ENCODE measurements at places on chromosomes 2 and 18. TPM values are rescaled to one million over a fixed set of nuclear protein-coding genes. Genes with fewer than 3 reads are reported as not detected.
A peak's percentile ranks its signal among the peaks of the same experiment; 100 is the strongest.

DNA sequence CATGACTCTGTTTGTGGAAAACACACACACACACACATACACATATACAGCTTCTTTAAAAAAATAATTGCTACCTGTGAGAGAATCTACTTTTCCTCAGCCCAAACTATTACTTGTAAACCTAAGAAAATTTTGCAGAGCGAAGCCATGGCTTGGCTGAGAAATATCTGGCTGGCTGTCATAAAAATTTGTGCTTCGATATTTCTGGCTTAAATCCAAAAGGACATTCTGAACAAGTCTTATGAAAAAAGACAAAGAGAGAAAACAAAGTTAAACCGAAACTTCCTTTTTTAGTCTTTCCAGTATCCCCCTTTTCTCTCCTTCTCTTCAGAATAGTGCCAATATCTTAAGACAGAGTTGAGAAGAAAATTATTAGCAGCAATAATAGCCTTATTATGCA, 2048.0 kb downstream of the SUCLG1 start:
- DNase-seq = peak; percentile 21

Gene TMEM169
- 1.1 TPM for polyA plus RNA-seq

GRCh38 chr2:190053426-190053825, 9.1 kb downstream of the MSTN start:
- no peak for DNase-seq

Gene EGR4
- not detected for polyA plus RNA-seq

- DNase-seq = no peak
These were observed 159.8 kb downstream of the RHBDD1 start for GRCh38 chr2:226995625-226996041.

DNA sequence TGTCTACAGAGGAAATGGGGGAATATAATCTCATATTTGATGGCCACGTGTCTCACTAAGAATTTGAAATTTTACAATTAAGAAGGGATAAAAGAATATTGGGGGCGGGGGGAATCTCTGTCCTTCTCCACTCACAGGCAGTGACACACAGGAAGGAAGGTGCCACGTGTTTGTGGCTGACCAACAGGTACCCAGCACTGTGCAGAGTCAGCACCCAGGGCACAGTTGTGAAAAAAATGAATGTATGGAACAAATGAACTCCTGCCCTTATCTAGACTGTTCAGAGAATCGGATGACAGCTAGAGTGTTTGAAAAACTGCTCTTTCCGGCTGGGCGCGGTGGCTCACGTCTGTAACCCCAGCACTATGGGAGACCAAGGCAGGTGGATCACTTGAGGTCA, 317.0 kb upstream of the MYT1L start:
- DNase-seq = no peak

DNA sequence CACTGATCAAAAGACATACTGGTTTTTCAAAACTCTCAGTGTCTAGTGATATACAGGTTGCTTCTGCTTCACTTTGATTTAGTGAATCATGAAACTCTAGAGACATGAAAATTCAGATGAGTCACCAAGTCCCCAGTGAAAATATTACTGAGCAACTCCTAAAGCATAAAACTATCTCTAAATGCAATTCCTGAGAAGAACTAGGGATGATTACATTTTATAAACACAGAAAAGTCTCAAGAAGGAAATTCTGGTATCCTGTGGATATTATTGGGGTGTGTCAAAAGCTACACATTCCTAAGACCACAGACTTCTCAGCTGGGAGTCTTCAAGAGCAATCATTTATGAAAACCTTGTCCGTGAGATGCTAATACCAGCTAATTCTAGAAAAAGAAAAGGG, 9.7 kb downstream of the LRRTM4 start:
- DNase-seq = no peak

Gene G6PC2
- not detected for polyA plus RNA-seq

DNA sequence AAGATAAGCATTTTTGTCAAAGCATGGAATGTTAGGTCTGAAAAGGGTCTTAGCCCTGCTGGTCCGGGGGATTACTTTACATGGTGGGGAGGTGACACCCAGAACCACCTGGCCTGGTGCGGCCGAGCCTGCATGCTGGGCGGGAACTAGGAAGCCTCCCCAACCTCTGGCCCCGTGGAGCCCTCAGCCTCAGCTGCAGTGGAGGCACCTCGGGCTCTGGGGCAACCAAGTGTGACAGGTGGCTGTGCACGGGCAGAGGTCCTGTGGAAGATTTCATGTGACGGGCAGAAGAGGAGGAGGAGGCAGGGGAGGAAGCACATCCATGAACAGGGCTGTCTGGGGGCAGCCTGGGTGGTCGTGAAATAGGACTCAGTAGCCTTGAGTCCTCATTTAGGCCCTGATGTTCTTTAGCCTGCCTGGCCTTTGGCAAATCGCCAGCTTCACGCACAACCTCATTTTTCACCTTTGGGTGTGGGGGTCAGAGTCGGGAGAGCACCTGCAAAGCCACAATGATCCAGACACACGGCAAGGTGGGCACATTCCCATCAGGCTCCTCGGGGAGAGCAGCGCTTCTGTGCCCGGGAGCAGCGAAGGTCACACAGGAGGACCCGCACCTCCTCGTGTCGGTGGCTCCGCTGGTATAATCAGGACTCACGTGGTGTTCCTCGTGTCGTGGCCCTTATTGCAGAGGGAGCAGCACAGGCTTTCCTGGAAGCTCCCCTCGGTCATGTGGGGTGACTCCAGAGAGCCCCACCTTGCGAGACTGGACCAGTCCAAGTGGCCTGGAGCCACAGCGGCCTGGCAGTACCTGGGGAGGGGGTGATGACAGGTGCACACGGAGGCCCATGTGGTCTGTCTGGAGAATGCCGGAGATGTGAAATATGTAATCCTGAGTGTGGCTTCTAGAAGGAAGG, 13.9 kb downstream of the CNDP2 start:
- DNase-seq = no peak
